Adrenal gland (tissue), 19 donors: ENCODE measurements at places on chromosomes 11 and 22. TPM values are rescaled to one million over a fixed set of nuclear protein-coding genes. Genes with fewer than 3 reads are reported as not detected.

The SLN gene
- polyA plus RNA-seq = 13.0 TPM

The NAV2 gene
- polyA plus RNA-seq = 1.6 TPM

The TCN1 gene
- not detected for polyA plus RNA-seq

The PRRG4 gene
- polyA plus RNA-seq = 0.97 TPM

The FOSL1 gene
- polyA plus RNA-seq = 12.0 TPM

The SYT12 gene
- polyA plus RNA-seq = 7.2 TPM

The OR5B21 gene
- polyA plus RNA-seq = not detected

The ROBO4 gene
- 17.0 TPM for polyA plus RNA-seq

The SDF2L1 gene
- 19.1 TPM for polyA plus RNA-seq

The ANO9 gene
- polyA plus RNA-seq = 2.9 TPM

The LUZP2 gene
- polyA plus RNA-seq = 32.3 TPM

The PHETA2 gene
- polyA plus RNA-seq = 6.3 TPM
